OCI-LY7 (cell line): ENCODE measurements at places on chromosomes 7 and 10. TPM values are rescaled to one million over a fixed set of nuclear protein-coding genes. Genes with fewer than 3 reads are reported as not detected.

- DNase-seq, result no peak
These were observed 33.6 kb downstream of the TCERG1L start for GRCh38 chr10:131277969-131278368.

GRCh38 chr7:159033473-159033825 is 111.2 kb downstream of the VIPR2 start:
- no peak for DNase-seq

DNA sequence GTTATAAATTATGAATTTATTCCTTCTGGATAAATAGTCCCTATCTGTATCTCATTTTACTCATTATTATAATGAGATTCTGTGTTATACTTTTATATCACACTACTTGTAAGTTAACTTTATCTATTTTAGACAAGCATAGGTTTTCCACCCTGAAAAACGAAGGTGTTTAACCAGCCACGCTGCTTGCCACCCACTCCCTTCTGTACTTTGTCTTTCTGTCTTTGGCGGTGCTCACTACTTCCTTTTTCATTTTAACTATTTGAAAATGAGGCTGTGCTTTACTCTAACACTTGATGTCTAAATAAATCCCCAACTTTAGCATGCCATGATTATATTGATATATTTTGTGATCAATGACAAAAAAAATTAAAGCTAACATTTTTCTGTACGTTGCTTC is 952.9 kb downstream of the DNAJB9 start:
- no peak for DNase-seq

GRCh38 chr10:79904671-79905321 is 44.1 kb downstream of the SFTPD start:
- DNase-seq, result no peak

DNA sequence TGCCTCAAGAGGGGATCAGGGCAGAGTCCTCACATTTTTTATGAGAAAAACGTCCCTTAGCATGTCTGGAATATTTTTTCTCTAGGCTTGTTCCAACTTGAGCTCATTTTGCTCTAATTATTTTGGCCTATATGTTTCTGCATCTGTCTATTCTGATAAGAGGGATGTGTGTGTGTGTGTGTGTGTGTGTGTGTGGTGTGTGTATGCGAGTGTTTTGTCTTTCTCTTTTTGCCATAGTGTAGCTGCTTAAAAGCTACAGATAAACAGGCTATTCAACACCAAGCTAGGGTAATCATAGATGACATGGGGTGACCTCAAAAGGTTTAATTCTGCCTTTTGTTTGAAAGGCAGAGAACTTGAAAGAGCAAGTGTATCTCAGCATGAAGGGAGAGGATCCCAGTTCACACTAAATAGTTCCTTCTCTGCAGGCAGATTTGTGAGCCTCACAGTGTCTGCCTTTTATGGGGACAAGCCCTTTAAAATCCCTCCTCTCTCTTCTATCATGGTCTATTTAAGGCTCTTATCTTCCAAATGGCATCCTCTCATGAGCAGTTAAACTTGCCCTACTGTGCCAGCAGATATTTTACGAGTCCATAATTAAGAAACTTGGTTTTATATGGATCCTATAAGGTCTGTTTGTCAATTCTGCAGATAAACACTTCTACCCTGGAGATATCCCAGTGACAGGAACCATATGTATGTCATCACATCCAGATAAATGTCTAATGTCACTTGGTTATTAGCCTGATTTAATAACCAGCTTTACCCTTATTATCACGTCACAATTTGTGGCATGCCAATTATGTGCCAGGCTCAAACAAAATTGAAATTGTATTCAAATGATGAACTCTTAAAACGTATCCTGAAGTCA is 202.9 kb upstream of the MTPN start:
- no peak for DNase-seq

- DNase-seq, result peak; percentile 64
These were observed 700 bp downstream of the MTPN start for GRCh38 chr7:135976312-135977006.

- DNase-seq, result no peak
These were observed 4.8 kb upstream of the TRDMT1 start for GRCh38 chr10:17206210-17206709.

DNA sequence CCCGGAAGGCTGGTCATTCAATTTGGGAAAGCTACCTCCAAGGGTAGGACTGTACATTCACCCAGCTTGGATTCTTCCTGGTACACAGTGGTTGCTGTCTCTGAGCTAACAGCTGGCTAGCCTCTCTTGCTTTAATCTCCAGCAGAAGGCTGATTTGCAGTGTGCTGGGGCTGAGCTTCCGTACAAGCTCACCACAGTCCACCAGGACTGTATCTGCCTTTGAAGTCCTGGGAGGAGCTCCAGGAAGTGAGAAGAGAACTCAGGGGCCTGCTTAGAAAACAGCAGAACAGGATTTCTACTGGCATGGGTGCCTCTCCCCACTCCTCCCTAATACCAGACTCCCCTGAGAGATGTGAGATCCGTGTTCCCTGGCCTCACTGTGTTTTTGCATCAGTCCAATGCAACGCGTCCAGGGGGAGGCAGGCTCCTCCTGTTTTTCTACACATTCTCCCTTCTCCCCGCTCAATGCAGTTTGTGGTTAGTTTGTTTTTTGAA is 6.6 kb downstream of the AFAP1L2 start:
- no peak for DNase-seq

- no peak for DNase-seq
These were observed 33.8 kb downstream of the NACAD start for GRCh38 chr7:45055016-45055415.

- DNase-seq, result no peak
These were observed 132.4 kb downstream of the FAM53B start for GRCh38 chr10:124611738-124612137.

DNA sequence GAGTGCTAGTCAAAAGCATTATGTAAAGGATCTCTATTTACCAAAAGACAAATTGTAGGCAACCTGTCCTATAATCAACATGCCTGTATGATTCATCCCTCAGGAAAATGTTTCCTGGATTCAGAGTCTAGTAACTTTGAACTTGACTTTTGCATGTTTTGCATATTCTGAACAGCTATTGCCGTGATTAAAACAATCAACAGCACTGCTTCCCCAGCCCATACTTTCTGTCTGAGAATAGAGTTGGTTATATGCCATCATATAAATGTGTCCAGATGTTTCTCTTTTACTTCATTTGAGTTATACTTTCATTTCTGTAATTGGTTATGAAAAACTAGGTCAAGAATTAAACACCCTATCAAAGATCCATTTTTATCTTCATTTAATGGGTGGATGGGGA is 83.5 kb downstream of the ZMYND11 start:
- DNase-seq, result no peak

DNA sequence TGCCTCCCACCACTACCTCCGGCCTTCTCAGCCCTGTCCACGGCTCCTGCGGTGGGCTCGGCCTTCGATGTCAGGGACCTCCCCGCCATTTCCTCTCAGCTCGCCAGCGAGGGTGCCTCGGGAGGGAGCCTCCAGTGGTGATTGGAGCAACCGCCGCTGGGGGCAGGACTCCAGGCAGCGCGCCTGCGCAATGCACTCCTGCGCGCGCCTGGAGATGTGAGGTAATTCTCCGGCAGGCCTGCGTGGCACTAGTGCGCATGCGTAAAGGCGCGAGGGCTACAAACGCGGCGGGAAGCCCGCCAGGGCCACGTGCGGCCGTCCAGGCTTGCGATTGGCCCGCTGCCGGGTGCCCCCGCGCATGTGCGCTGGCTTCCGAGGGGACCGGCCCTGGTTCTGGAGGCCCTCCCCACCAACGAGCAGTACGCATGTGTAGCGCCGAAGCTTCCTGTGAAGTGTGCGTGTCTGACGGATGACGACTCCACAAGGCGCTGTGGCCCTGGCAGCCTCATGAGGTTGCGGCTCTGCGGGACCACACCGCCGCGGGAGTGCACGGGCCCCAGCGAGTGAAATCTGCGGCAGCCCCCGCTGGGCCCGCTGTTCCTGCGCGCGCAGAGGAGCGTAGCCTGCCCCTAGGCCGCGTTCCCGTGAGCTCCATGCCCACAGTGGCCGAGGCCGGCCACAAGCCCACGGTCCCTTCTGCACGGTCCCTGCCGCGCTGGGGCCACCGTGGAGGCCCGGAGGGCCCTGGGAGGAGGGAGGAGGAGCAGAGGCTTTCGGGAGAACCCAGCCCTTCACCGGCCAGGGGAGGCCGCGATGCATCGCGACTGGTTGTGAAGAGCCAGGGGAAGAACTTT is at the start of gene SYCE1:
TSS of gene SYCE1 (minus strand) at position 143 of the 854 bp plus-strand sequence. CDS start at position 89, 54 bp downstream.
- no peak for DNase-seq

DNA sequence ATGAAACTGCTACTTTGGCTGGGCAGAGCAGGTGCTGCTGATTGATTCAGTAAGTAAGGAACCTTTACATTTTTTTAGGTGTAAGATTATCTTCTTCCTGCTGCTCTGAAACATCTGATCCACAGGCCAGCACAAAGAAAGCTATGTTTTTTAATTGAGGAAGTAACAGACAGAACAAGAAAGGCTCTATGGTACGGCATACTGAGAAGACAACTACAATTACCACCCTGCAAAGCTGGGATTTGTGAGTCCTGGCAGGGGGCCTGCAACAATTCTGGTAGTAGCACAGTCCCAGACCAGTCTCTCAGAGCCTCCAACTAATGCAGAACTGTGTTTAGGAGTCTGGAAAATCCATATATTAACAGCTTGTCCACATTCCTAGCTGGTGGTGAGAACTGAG is 103.0 kb upstream of the LRRTM3 start:
- no peak for DNase-seq

- DNase-seq, result no peak
These were observed 37.6 kb downstream of the PPIF start for GRCh38 chr10:79384773-79385391.

DNA sequence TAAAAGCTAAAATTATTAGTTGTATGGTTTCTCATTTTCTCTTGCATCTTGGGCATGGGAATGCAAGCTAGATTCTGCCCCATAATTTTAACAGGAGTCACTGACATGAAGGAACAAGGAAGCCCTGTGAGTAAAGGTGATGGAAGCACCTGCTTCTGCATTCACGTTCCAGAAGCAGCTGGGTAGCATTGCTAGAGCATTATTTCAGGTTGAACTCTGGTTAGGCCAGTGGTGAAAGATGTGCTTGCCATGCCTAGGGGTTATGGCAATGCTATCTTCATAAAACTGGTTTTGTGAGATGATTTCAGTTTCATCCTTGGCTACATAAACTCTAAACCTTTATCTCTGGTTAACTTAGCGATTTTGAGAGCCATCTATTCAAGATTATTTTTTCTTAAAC is 151.4 kb downstream of the TFEC start:
- no peak for DNase-seq

DNA sequence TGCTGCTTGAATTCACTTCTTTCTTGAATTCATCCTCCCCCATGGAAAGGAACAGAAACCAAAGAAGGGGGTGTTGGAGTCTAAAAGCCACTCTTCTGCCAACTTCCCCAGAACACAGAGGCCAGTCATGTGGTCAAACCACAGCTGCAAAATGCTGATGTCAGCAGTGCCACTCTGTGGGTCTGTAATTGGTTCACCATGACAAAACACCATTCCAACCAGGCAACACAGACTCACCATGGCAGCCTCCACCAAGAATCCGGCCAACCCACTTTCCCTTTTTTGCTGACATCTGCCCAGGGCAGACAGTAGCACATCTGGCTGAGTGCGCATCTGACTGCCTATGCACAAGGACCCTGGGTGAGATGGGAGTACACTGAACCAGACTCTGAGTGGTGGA is 16.8 kb downstream of the OSBPL3 start:
- peak; percentile 77 for DNase-seq

DNA sequence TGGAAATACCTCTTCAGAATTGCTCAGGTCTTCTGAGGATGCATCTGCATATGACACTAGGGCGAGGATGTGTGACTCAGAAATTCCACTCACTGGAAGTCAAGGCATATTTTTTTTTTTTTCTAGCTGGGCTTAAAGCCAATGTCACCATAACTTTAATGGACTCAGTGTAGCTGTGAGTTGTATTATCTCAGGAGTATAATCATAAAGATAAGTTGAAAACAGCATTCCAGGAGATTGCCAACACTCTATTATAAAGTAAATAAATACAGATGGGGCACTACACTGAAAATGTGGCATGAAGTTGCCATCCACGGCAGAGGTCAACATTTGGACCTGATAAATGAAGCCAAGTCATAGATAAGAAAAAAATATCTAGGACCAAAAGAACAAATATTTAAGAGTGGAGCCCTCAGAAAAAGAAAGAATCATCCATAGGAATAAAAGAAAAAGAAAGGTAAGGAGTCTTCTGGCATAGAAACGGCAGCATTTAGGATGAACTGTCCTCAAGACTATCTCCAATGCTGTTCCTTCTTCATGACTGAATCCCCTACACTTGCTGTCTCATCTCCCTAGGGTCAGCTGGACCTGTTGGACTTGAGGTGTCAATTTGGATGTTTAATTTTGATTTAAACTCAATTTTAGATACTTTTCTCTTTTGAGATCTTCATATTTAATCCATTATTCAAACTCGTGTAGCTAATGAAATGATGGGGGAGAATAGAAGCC is 72.9 kb upstream of the CAV2 start:
- DNase-seq, result no peak

DNA sequence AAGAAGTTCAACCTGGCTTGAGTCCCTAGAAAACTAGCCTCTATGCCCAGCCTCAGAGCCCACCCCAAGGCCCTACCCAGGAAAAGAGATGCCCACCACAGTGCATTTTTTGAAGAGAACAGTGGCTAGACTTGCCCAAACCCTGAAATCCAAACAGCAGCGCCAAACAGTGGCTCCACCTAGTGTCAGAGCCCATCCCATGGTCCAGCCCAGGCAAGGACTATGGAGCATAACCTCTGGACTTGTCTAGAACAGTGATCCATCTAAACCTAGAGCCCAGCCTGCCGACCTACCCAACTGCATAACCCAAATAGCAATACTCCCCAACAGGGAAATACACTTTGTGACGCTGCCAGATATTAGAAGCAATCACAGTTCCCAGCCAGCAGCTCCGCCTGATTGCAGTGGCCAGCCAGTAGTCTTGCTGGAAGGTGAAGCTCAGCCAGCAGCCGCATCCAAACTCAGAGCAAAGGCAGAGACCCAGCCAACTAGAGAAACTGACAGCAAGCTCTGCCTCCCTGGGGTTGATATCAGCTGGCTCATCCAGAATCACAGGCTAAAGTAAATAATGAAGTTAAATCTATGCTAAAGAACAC is 44.5 kb downstream of the HBP1 start:
- no peak for DNase-seq

- no peak for DNase-seq
These were observed 137.4 kb upstream of the RNF32 start for GRCh38 chr7:156503196-156503595.

The GARS1 gene
- total RNA-seq, result 355 and 375 TPM in 2 replicates

The KIF11 gene
- total RNA-seq, result 103 and 113 TPM in 2 replicates
